ENCODE measurements at places on chromosomes 6 and 20.

DNA sequence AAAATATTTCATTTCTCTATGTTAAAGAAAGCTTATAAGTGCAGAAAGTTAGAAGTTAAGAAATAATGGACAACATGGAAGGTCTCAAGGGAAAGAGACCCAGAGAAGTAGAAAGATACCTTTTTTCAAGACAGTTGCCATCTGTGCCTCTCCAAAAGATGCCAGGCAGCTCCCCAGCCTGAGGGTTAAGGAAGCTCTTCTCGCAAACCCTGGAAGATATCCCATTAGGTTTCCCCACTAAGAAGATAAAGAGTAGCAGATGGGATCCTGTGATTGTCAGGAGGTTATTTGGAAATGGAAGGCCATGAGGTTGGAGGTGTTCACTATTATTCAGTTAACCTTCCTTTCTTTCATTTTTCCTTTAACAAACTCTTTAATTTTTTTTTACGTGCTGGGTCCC, 110.1 kb upstream of the SIM1 start:
- no peak overlapping the region for H3K27ac ChIP-seq
- H3K4me1 ChIP-seq = no peaks in the 10 kb centered on the region

DNA sequence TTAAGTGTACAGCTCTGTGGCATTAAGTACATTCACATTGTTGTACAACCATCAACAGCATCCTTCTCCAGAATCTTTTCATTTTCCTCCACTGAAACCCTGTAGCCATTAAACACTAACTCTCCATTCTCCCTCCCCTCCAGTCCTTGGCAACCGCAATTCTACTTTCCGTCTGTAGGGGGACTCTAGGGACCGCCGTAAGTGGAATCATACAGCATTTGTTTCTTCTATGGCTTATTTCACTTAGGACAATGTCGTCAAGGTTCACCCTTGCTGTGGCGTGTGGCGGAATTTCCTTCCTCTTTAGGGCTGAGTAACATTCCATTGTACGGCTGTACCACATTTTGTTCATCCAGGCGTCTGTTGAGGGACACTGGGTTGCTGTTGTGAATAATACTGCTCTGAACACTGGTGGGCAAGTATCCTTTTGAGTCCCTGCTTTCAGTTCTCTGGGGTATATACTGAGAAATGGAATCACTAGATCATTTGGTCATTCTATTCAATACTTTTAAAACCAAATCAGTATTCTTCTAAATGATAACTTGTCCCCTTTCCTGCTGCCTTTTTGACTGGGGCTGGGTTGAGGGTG, 50.7 kb downstream of the PPP1R3G start:
- no peak overlapping the region for H3K4me3 ChIP-seq
- no peaks in the 10 kb centered on the region for H3K4me1 ChIP-seq
- no peaks in the 10 kb centered on the region for H3K27me3 ChIP-seq
- peak; percentile 28 for DNase-seq

DNA sequence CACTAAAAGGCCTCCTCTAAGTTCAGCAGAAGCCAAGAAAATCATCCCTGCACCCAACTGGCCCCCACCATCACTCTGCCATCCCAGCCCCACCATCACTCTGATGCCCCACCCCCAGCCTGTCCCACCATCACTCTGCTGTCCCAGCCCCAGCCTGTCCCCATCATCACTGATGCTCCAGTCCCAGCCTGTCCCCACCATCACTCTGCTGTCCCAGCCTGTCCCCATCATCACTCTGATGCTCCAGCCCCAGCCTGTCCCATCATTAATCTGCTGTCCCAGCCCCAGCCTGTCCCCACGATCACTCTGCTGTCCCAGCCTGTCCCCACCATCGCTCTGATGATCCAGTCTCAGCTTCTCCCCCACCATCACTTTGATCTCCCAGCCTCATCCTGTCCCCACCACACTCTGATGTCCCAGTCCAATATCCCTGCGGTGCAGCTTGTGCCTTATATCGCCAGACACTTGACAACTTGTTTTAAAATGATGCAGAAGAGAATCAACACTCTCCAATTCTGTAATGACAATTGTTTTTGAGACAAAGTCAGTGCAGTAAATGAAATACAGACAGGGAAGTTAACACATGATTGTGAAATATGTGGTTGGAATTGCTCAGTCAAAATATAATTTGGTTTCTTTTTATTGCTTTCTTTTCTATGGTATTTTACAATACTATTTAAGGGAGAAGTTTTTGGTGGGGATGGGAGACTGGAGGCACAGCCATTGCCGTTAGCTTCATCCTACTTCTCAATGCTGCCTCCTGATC, 100.8 kb downstream of the TNFAIP3 start:
- no peaks in the 10 kb centered on the region for H3K27me3 ChIP-seq
- no peaks in the 10 kb centered on the region for H3K36me3 ChIP-seq
- no peak for DNase-seq
- H3K4me1 ChIP-seq = no peaks in the 10 kb centered on the region
- H3K27ac ChIP-seq = no peak overlapping the region

DNA sequence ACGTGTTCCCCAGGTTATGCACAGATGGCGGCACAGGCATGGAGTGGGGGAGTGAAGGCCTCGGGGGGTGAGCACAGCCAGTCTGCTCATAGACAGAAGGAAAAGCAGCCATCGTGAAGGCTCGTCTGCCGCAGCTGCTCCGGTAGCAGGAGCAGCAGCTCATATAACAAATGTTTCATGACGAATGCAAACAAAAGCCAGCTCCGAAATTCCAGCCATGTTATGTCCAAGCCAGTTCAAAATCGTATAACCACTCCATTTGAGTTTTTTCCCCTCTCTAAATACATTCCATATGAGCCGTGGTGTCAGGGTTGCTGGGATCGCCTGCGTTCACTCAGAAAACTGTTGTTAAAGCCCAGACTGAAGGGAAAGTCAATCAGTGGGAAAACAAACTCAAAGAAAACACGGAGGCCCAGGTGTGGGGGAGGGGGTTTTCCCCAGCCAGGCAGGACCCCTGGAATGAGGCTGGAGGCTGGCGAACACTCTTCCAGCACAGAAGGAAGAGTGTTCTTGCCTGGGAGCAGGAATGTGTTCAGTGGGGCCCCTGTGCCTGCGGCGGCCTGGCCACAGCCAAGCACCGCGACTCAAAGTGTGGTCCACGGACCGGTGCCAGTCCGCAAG, 280.4 kb upstream of the TAB2 start:
- peak overlapping the region; percentile 14 for H3K27ac ChIP-seq
- no peaks in the 10 kb centered on the region for H3K27me3 ChIP-seq
- H3K4me1 ChIP-seq = peaks cover 32% of the 10 kb centered on the region
- no peak overlapping the region for H3K4me3 ChIP-seq
- no peaks in the 10 kb centered on the region for H3K36me3 ChIP-seq
- DNase-seq = no peak

DNA sequence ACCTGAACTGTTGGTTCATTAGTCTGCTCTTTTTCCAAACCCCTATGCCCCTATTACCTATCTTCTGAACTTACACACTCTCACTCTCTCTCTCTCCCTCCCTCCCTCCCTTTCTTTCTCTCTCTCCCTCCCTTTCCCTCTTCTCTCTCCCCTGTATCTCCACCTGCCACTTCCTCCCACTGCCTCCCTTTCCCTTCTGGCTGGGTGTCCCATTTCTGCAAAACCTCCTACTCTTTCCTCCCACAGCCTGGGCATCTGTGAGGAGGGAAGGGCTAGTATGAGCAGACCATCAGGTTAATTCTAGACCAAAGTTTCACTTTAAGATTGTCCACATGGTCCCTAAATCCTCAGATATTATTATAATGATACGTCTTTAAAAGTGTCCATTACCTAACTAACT, 95.1 kb downstream of the TMEM200A start:
- H3K4me3 ChIP-seq = no peak overlapping the region
- no peaks in the 10 kb centered on the region for H3K36me3 ChIP-seq
- H3K27me3 ChIP-seq = no peaks in the 10 kb centered on the region
- H3K4me1 ChIP-seq = no peaks in the 10 kb centered on the region
- no peak overlapping the region for H3K27ac ChIP-seq

- H3K4me1 ChIP-seq = no peaks in the 10 kb centered on the region
- no peak for DNase-seq
- no peaks in the 10 kb centered on the region for H3K27me3 ChIP-seq
- H3K4me3 ChIP-seq = no peak overlapping the region
- no peak overlapping the region for H3K27ac ChIP-seq
These were observed 521.0 kb upstream of the ARID1B start for GRCh38 chr6:156256161-156256560.

GRCh38 chr6:164753517-164753916, 555.9 kb downstream of the C6orf118 start:
- no peak overlapping the region for H3K27ac ChIP-seq
- H3K4me3 ChIP-seq = no peak overlapping the region
- 0 out of 2 replicates have a peak, but pooled peaks cover 2% of the 10 kb centered on the region for H3K27me3 ChIP-seq
- DNase-seq = no peak

DNA sequence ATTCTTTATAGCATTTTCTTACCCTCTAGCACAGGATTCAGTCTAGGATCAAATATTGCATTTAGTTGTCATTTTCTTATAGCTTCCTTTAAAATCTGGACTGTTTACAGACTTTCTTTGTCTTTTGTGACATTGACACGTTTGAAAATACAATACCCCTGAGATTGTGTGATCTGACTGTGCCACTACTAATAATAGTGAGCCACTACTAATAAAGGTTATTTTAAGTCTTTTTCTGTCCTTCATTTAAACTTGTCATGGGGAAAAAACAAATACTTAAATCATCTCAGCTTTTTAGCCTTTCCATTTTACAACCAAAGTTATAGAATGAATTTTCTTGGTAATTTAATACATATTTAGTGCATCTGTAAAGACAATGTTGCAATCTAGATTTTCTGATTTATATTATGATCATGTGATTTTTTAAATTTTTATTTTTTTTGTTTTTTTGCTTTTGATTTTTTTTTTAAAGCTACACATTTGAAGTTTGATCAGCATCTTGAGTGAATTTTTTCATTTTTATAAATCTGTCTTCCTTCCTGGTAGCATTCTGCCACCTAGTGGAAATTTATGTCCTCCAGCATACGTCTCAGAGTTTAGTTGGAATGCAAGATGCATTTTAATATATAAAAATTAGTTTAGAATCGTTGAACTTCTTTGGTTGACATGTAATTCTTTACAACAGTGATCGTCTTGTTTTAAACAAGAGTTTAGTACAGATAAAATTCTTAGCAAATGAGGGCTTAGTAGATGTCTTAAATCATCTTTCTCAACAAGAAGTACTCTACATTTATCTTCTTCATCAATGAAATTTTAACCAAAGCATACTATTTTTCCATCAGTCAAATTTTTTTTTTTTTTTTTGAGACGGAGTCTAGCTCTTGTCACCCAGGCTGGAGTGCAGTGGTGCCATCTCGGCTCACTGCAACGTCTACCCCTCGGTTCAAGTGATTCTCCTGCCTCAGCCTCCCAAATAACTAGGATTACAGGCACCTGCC, 119.4 kb downstream of the NCOA3 start:
- no peak for DNase-seq
- H3K4me1 ChIP-seq = peaks cover 10% of the 10 kb centered on the region
- no peak overlapping the region for H3K27ac ChIP-seq
- no peaks in the 10 kb centered on the region for H3K27me3 ChIP-seq

- H3K27me3 ChIP-seq = no peaks in the 10 kb centered on the region
- H3K4me1 ChIP-seq = no peaks in the 10 kb centered on the region
- no peak overlapping the region for H3K27ac ChIP-seq
- no peak for DNase-seq
These were observed 89.2 kb downstream of the CD164 start for GRCh38 chr6:109292983-109293586.

- DNase-seq = no peak
- no peaks in the 10 kb centered on the region for H3K27me3 ChIP-seq
- peaks cover 4% of the 10 kb centered on the region for H3K4me1 ChIP-seq
- H3K27ac ChIP-seq = no peak overlapping the region
These were observed 5.5 kb downstream of the DTNBP1 start for GRCh38 chr6:15657290-15657689.

DNA sequence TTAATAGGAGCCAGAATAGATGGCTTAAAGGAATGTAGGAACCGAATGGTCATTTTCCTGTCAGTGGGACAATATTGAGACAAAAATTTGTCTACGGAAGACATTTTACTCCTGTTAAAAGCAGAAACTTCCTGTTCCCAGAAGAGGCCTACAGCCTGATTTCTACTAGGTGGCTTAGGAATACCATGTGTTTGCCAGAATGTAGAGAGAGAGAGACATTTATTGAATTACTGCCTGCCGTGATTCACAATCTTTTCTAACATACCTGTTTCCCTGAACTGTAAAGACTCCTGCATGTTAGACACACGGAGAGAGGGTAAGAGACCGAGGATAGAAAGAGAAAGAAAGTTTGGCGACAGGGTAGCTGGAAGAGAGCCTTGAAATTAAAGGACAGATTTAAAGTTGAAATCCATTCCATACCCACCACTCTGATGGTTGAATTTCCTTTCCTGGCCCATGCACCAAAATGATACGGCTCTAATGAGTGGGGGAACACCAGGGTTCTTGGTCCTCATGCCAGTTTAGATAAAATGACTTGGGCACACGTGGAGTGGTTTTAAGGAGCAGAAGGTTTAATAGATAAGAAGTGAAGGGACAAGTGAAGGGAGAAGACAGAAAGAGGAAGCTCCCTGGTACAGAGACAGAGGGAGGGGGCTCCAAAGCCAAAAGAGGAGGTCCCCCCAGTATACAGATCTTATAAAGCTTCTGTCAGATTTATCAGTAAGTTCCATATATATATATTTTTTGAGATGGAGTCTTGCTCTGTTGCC, 22.5 kb downstream of the NCOA3 start:
- no peaks in the 10 kb centered on the region for H3K4me1 ChIP-seq
- DNase-seq = no peak
- H3K4me3 ChIP-seq = no peak overlapping the region
- H3K36me3 ChIP-seq = peaks cover 9% of the 10 kb centered on the region
- H3K27ac ChIP-seq = no peak overlapping the region

DNA sequence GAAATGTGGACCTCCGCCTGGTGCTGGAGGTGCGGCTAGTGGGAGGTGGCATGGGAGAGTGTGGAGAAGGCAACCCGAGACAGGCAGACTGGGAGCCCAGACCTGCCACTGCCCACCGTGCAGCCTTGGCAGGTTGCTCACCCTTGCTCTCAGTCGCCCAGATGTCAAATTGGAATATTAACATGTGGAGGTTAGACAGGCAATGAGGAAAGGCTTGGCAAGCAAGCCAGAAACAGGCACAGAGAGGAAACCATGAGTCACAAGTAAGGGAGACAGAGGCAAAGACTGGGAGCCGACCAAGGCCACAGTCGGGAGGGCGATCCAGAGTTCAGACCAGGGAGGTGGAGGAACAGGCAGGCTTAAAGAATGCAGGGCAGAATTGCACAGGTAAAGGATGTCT, 178.2 kb downstream of the FOXC1 start:
- H3K27me3 ChIP-seq = no peaks in the 10 kb centered on the region
- H3K27ac ChIP-seq = no peak overlapping the region
- no peak overlapping the region for H3K4me3 ChIP-seq
- no peaks in the 10 kb centered on the region for H3K36me3 ChIP-seq

GRCh38 chr20:38617011-38617829, 15.6 kb downstream of the ARHGAP40 start:
- peaks cover 27% of the 10 kb centered on the region for H3K27me3 ChIP-seq
- H3K36me3 ChIP-seq = no peaks in the 10 kb centered on the region
- no peaks in the 10 kb centered on the region for H3K4me1 ChIP-seq
- DNase-seq = no peak

- no peaks in the 10 kb centered on the region for H3K36me3 ChIP-seq
- DNase-seq = no peak
- H3K4me3 ChIP-seq = no peak overlapping the region
- H3K4me1 ChIP-seq = no peaks in the 10 kb centered on the region
- no peaks in the 10 kb centered on the region for H3K27me3 ChIP-seq
- no peak overlapping the region for H3K27ac ChIP-seq
These were observed 250.8 kb downstream of the DLL1 start for GRCh38 chr6:170040115-170040500.

Data from SJSA1 (cell line).